ENCODE measurements at places on chromosomes 3 and 15.

DNA sequence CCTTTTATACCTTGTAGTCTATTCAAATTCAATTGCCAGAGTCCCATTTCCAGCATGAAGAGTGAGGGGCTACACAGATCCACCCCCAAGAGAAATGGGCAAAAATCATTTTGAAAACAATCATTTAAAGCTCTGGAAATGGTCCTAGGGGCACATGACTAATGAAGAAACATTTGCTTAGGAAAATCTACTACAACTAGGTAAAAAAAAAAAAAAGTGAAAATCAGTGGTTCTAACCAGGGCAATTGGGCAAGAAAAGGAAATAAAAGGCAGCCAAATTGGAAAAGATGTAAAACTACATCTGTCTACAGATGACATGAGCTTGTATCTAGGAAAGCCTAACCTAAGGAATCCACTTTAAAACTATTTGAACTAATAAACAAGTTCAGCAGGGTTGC, 9.4 kb downstream of the IMPG2 start:
- DNase-seq = no peak

DNA sequence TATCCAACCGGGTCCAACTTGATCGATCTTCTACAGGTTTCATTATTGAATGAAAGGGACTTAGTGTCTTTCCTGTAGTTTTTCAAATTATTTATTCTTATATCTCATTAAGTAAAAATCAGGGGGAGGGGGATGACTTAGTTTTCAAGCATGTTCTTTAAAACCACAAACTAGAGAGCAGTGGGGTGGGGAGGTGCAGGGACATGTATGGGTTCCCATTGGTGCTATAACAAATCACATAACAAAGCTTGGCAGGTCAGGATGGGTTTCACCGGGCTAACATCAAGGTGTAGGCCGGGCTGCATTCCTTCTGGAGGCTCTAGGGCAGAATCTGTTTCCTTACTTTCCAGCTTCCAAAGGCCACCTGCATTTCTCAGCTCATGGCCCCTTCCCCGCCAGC, 32.7 kb downstream of the CCNL1 start:
- DNase-seq = no peak

GRCh38 chr15:51884517-51885236, 55.2 kb downstream of the TMOD3 start:
- no peak for DNase-seq

- no peak for DNase-seq
These were observed 195.2 kb downstream of the EFHB start for GRCh38 chr3:19738846-19739245.

GRCh38 chr3:122271246-122271898, 53.7 kb upstream of the CSTA start:
- DNase-seq = no peak

DNA sequence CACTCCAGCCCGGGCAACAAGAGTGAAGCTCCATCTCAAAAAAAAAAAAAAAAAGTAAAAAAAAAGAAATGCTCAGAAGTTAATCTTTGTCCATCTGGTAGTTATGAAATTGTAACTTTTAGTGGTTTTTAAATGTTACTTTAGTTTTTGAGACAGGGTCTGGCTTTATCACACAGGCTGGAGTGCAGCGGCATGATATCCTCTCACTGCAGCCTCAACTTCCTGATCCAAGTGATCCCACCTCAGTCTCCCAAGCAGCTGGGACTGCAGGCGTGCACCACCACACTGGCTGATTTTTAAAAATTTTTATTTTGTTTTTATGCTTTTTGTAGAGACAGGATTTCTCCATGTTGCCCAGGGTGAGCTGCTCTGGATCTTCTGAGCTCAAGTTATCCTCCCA, 1.3 kb downstream of the RNU5B-1 start:
- no peak for DNase-seq

GRCh38 chr3:184295771-184296170, 3.3 kb upstream of the PSMD2 start:
- no peak for DNase-seq

DNA sequence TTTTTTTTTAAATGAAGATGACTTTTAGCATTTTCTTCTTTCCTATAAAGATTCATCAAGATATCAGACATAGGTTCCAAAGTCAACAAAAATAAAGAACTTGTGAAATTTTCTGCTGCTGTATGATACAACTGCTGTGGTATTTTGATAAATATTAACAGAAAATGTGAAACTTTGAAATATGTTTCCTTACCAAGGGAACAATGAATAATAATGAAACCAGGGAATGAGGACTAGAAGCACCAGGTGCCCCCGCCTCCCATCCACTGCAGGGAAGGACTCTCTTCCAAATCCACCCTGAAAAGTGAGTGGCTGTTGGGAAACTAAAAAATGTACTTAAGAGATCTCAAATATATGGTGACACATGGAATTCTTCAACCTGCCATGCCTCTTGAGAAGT, 198.4 kb downstream of the FHIT start:
- DNase-seq = no peak

DNA sequence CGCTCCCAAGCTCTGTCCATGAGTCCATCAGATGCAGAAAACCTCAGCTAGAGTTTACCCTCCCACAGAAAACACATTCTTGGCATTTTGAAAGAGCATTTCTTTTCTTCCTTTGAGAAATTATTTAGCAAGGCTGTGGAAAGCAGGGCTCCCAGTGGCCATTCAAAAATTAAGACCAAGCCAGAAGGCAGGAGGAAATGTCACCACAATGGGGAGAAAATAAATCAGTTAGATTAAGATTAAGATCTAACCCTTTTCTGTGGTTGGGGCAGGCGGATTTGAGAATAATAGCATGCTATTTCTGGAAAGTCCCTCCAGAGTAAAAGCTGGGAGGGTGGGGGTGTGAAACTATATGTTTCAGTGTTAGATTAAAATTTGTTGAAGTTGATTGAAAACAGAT, 20.2 kb downstream of the LRIG1 start:
- no peak for DNase-seq

- DNase-seq = no peak
These were observed 37.5 kb upstream of the CHST2 start for GRCh38 chr3:143081844-143082778.

GRCh38 chr3:16802389-16802788, 82.4 kb upstream of the PLCL2 start:
- DNase-seq = no peak

DNA sequence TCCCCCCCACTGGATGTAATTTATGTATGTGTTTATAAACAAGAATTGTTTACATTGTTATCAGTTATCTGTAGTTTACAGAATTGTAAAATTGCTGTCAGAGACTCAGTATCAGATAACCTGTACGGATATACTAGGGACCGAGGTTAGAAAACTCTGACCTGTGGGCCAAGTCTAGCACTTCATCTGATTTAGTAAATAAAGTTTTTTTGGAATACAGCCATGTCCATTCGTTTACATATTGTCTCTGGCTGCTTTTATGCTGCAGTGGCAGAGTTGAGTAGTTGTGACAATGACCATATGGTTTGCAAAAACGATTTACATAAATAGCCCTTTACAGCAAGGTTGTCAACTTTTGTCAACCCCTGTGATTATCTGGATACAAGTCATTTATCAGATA, 52.6 kb downstream of the LRRC28 start:
- DNase-seq = no peak

GRCh38 chr15:90291679-90292356, 26.3 kb downstream of the NGRN start:
- no peak for DNase-seq

- no peak for DNase-seq
These were observed 51.0 kb downstream of the MCF2L2 start for GRCh38 chr3:183377307-183377959.

DNA sequence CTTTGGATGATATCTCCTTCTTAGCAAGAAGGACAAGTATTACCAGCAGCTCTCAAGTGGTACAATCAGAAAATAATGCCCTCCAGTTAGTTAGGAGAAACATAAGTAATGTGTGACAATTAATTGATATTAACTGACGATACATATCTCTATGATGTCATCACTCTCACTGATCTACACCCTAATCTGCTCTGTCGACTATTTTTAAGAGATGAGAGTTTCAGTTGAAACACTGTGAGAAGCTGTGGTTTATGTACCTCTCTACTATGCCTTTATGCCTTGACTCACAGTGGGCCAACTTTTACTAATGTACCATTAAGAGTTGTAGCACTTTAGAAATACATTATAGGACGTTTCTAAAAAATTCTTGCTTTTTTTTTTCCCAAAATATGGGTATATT, 8.6 kb downstream of the CEP152 start:
- DNase-seq = no peak

- no peak for DNase-seq
These were observed 60.5 kb downstream of the ITGB5 start for GRCh38 chr3:124826703-124827102.

GRCh38 chr3:108180194-108180593, 42.0 kb downstream of the IFT57 start:
- no peak for DNase-seq

DNA sequence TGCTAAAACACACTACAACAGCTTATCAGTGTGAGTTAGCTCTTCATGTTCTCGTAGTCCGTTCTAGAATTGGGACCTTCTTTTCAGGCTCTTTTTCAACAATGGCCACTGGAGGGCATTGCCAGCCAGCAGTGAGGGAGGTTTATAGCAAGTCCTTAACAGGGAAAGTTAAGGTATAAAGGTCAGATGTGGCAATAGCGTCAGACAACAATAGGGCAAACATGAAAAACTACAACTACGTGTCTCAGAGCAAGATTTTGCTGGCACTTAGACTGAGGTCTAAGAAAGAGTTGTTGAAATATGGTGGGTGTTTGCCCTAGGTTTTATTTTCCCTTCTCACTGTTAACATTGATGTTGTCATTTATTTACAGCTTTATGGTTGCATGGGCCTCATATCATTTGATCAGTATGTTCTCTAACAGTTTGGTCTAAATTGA, 161.4 kb downstream of the GMNC start:
- DNase-seq = no peak

- DNase-seq = no peak
These were observed 371.5 kb upstream of the GOLIM4 start for GRCh38 chr3:168467115-168467714.

Data from stimulated activated CD4-positive, alpha-beta T cell treated with anti-CD3 and anti-CD28 coated beads, Interleukin-4, amount 100 ng/mL, for 4 hours (primary cell).